ENCODE measurements at places on chromosomes 1 and 21.

- no peak for DNase-seq
Measured at GRCh38 chr1:59272507-59272906, 24.4 kb upstream of the FGGY start.

GRCh38 chr1:2275796-2276536 lies 47.8 kb downstream of the SKI start:
- DNase-seq = no peak

GRCh38 chr1:64956733-64957441 lies 9.5 kb downstream of the JAK1 start:
- no peak for DNase-seq

DNA sequence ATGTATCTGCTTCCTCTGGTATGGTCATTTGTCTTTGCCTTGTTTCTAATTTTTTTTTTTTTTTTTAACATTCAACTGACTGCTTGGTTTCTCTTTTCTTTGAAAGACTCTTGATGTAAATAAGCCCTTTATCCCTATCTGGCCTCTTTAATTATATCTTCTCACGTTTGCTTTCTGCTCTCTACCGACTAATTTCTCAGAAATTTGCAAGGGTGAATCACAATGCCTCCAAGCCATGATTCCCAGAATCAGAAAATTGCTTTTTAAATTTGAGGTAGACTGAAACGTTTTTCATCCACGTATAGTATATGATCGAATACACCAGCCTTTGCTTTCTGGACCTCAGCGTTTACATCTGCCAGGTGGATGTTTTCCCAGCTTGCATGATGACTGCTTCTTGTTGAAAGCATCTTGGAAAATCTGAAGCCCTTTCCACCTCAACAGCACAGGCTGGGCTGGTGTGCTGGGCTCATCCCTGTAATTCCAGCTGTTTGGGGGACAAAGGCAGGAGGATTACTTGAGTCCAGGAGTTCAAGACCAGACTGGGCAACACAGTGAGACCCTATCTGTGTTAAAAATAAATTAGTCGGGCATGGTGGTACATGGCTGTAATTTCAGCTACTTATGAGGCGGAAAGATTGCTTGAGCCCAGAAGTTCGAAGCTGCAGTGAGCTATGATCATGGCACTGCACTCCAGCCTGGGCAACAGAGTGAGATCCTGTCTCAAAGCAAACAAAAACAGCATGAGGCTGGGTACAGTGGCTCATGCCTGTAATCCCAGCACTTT lies 35.0 kb upstream of the GPR137B start:
- DNase-seq = no peak

GRCh38 chr1:30728832-30729638 lies 5.7 kb upstream of the MATN1 start:
- DNase-seq = no peak

DNA sequence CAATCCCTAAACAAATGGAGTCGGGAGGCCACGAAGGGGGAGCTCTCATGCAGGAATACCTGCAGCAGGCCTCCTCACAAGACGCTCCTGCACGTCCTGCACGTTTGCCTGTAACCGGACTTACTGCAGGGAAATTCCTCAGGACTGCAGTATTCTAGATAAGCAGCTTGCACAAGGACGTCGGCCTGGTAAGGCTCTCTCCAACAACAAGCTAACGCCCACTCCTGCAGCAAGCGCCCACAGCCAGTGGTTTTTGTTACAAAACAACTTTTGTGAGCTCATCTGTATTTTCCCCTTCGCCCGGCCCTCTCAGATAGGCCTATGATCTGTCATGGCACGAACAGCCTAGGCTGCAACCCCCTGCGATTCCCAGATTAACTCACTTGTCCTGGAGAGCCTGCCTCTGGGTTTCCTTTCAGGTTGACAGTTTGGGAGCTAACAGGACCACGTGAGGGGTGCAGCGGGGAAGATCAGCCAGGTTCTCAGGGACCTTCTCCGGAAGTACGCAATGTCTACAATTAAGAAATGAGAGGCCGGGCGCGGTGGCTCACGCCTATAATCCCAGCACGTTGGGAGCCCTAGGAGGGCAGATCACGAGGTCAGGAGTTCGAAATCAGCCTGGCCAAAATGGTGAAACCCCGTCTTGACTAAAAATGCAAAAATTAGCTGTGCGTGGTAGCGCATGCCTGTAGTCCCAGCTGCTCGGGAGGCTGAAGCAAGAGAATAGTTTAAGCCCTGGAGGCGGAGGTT lies 921 bp upstream of the MIB2 start:
- DNase-seq = peak; percentile 44

DNA sequence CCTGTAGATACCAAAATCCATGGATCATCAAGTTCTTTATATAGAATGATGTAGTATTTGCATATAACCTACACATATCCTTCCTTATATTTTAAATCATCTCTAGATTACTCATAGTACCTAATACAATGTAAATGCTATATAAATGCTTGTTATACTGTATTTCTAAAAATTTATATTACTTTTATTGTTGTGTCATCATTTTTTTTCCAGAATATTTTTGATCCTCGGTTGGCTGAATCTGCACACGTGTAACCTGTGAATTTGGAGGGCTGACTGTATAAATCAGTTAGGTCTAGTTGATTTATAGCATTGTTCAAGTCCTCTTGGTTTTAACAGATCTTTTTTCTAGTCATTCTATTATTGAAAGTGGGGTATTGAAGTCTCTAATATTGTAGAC lies 23.3 kb downstream of the OBSCN start:
- no peak for DNase-seq

DNA sequence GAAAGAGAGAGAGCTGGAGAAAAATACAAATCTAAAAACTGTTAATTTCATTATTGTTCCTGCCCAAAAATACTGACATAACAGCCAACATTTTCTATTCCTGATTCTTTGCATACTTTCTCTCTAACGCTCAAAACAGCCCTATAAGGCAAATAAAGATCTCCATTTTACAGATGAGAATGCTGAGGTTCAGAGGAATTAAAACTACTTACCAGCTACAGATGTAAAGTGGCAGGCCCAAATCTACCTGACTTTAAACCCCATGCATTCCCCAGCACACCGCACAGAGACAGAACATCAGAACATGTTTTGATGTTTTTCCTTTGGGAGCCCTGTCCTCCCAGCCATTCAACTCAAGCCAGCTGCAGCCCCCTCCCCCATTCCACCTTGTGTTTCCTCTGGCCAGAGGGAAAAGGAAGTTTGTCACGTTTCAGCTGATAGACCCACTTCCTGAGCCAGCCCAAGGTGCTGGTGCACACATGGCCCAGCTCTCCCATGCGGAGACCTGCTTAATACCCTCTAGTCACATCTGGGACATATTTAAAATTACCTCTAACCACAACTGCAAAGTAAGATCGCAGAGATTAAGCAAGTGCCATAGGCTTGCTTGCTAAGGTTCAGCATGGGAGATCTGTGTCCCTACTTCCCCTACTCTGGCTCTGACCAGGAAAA lies 133.1 kb upstream of the NFIA start:
- DNase-seq = no peak

DNA sequence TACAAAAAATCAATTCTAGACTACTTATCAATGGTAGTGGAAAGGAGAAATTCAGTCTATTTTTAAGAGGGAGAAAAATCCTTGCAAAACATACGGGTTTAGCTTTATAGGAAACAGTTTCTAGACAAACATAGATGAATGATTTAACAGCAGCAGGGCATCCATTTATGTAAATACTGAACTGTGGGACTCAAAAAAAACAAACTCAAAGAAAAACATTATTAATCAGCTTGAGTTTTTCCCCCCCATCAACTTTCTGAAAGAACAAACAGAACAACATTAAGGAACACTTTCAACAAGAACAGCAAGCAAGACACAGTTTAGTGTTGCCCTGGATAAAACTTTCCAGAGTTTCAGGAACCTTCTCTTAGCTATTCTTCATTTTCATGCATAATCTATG lies 147.3 kb upstream of the KCNK2 start:
- no peak for DNase-seq

- DNase-seq = no peak
Measured at GRCh38 chr1:182279724-182280503, 111.7 kb downstream of the GLUL start.

- DNase-seq = no peak
Measured at GRCh38 chr1:25529518-25530185, 13.8 kb upstream of the LDLRAP1 start.

GRCh38 chr1:56065729-56066128 lies 513.6 kb downstream of the PLPP3 start:
- DNase-seq = no peak

DNA sequence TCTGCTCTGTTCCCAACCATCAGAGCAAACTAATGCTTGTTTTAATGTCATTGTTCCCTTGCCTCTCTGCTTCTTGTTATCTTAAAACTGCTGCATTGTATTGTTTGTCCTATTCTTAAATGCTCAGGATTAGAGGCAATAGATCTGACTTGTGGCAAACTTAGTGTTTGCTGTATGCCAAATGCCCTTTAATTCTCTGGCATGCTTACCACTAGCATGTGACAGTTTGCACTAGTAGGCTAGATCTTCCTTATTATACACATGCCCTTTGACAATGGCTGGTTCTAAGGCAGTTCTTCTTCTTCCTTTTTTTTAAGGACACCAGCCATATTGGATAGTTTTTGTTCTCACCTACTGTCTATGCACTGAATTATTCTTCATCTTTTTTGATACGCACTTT lies 30.1 kb downstream of the PALMD start:
- DNase-seq = no peak

GRCh38 chr1:150922519-150922975 lies 3.6 kb upstream of the SETDB1 start:
- peak; percentile 65 for DNase-seq

GRCh38 chr1:101028466-101028865 lies 2.9 kb upstream of the DPH5 start:
- DNase-seq = no peak

DNA sequence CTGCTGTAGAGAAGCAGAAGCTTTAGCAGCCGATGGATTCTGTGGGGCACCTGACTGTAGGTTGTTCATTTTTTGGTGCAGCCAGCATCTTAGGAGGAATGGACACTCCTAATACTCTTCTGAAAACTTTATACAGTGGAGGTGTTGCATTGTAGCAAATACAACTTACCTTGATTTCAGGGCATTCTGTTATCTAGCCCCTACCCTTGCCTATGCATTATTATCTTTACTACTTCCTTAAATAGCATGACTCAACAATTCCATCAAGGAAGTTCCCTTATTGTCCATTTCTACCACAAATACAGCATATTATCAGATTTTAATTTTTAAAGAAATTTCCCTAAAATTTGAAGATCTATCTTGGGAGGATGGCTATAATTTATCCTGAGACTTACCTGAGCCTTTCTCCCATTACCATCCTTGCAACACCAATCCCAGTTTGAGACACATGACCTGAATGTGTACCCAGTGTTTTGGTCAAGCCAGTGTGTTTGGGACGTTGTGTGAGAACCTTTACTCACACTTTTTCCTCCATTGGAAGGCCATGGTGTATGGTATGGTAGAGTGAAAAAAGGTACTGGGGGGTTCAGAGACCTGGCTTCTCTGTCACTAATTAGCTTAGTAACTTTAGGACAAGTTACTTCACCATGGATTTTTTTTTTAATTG lies 9.2 kb downstream of the POU2F1 start:
- DNase-seq = no peak

- DNase-seq = no peak
Measured at GRCh38 chr1:228765168-228765946, 30.1 kb downstream of the RHOU start.

- DNase-seq = no peak
Measured at GRCh38 chr1:59596956-59597355, 217.8 kb upstream of the HOOK1 start.

DNA sequence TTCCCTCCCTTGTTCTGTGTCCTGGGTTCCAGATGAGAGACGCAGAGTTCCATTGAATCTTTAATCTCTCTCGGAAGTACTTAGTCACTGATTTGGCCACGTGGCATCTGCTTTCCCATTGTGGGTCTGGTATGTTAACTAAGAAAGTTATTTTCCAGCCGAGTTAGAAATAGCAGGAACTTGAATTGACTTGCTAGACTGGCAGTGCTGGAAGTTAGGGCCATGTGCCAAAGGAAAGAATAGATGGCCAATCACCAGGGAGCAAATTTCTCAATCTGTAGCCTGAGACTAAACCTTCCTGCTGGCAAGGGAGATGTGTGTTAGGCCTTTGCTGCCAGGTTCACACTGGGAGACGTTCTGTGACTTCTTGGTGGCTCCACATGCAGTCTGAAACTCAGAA lies 24.2 kb upstream of the SLFNL1 start:
- no peak for DNase-seq

DNA sequence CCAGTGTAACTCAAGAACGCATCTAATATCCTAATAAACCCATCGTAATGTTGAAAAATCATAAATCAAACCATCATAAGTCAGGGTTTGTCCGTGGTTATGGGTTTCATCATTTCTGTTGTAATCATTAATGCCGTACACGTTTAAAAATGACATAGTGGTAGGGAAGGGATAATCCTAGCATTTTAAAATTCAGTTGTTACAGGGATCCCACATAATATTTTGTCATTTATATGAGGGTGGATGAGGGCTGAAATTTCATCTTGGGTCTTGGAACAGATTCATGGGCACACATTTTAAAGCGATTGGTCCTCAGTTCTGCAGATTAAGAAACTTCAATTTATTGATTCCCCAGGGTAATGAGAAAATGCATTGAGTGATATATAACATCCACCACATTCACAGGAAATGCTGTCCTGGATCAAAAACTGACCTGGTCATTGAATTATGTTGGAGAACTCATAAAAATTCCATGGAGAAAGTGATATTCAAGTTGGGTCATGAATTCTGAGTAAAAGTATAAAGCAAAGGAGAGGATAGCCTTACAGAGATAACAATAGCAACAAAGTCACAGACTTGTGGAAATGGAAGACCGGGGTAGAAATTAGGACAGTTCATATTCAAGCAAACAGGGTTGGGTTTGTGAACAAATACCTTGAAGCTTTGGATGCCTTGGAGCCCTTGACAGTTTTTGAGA lies 1527.3 kb upstream of the TPTE start:
- DNase-seq = no peak

GRCh38 chr21:21897275-21897883 lies 899.2 kb downstream of the NCAM2 start:
- DNase-seq = no peak

- no peak for DNase-seq
Measured at GRCh38 chr1:155696524-155696923, 7.6 kb downstream of the DAP3 start.

GRCh38 chr1:24319962-24320361 lies 805 bp downstream of the GRHL3 start:
- DNase-seq = no peak

Data from stimulated activated CD8-positive, alpha-beta memory T cell treated with anti-CD3 and anti-CD28 coated beads, Interleukin-4, amount 100 ng/mL, for 4 hours (primary cell).